ENCODE measurements at places on chromosomes 5 and 9.

DNA sequence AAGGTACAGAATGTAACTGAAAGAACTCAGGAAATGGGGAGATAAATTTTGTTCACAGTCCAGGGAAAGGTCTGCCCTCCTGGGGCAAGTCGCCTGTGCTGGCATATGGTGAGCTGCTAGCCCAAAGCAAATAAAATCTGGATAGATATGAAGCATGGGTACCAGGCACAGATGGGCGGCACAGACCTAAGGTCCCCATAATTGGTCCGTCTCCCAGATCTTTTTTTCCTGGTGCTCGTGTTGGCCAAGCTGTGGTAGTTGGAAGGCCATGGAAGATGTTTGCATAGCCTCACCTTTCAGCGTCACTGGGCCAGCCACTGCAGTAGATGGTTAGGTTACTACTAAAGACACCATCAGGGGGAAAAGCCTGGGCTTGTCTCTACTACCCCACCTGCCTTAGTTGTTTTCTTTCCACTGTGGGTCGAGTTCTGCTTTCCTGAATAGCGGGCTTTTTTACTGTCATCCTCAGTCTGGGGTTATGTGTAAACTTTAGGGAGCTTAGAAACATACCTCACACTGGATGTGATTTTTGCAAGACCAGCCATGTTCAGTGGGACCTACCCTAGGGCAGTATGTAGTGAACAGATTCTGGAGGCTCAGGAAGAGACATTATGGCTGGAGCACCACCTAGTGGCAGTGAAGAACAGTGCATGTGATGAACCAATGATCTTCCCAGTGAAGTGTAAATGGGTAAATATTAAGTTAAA is 24.2 kb upstream of the GLRX start:
- DNase-seq: peak; percentile 61

DNA sequence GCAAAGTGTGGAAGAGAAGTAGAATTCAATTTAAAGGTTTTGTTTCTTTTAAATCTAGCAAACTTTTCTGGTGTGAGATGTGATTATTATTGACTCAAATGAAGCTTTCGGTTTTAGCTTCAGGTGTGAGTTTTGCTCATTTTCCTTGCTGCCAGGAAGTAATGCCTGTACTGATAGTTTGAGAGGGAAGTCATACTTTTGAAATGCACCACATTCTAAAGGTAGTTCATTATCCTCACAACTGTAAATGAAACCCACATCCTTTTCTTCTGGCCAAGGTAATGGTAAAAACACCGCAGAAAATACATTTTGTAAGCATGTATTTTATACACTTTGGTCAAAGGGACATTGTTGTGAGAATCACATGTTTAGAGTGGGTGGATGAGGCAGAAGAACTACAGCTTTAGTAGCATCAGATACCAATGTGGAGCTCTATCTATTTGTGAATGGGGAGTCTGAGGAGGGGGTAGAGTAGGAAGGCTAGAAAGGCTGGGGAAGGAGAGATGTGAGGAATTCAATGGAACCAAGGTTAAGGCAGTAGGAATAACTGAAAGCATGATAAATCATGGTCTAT is 167.0 kb upstream of the CDKN2B start:
- DNase-seq: no peak

DNA sequence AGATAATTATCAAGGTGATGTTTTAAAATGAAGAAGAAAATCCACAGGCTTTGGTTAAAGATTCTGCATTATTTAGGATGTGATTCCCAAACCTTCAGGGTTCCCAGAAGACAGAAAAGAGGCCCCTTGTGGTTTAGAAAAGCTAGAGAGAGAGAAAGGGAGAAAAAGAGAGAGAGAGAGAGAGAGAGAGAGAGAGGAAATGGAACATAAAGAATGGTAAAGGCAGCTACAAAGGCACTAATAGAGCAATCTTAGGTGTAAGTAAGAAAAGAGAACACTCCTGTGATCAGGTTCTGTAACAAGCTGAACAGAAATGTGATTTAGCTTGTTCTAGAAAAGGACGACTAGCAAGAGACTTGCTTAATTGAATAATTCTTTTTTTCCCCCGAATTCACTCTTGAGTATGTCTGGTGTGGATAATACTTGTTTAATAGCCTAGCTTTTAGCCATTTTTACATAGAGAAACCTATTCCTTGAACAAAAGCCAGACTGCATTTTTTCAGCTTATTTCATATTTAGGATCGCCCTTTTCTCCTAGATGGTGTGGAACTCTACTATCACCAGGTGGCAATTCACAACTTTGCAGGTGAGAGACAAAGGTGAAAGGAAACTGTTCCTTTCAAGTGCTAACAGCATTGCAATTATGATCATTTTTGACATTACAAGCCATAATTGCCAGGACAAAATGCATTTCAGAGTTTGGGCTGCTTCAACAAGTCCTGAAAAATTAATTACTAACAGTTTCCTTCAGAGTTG is 57.6 kb upstream of the SH3GL2 start:
- DNase-seq: no peak

- DNase-seq: no peak
Observed at GRCh38 chr5:173501271-173501670, 115.2 kb downstream of the BOD1 start.

- DNase-seq: no peak
Observed at GRCh38 chr5:112121258-112121657, 297.8 kb downstream of the EPB41L4A start.

GRCh38 chr5:39224196-39224761 is 4.9 kb upstream of the FYB1 start:
- no peak for DNase-seq

DNA sequence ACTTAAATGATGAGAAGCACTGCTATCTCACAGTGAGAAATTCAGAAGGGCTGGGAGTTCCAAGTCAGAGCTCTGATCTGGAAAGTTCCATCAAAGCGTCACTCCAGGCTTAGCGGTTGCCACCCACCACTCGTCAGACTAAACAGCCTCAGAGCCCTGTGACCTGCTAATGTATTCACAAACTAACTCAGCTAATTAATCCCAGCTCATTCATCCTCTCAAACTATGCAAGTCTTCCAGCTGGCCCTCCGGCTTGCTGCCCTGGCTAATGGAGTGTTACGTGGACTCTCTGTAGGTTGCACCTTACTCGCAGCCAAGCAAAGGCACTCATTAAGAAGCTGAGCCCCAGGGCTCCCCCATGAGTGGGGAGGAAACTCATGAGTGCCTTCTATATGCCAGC is 82.2 kb upstream of the GABRP start:
- no peak for DNase-seq

DNA sequence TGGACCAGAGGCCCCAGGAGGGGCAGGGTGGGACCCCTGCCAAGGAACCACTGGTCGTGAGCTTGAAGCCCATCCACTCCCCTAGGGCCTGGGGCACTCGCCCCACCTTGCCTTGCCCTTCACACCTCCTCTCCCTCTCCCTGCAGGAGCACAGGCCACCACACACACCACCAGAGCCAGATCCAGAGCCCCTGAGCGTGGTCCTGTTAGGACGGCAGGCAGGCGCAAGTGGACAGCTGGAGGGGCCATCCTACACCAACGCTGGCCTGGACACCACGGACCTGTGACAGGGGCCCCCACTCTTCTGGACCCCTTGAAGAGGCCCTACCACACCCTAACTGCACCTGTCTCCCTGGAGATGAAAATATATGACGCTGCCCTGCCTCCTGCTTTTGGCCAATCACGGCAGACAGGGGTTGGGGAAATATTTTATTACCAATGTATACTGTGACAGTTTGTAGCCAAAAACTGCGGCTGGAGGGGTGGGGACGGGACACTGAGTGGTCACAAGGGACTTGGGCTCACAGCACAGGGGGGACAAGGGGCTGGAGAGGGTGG is 14.5 kb downstream of the GPRIN1 start:
- no peak for DNase-seq

- no peak for DNase-seq
Observed at GRCh38 chr5:127909066-127909465, 174.5 kb upstream of the SLC12A2 start.
